ENCODE measurements at places on chromosomes 16 and 17.
A peak's percentile ranks its signal among the peaks of the same experiment; 100 is the strongest.

- ATAC-seq: no peak
These were observed 22.8 kb upstream of the ACSM2B start for GRCh38 chr16:20598832-20599469.

- ATAC-seq: no peak
These were observed 163.5 kb downstream of the SDK2 start for GRCh38 chr17:73480740-73481139.

DNA sequence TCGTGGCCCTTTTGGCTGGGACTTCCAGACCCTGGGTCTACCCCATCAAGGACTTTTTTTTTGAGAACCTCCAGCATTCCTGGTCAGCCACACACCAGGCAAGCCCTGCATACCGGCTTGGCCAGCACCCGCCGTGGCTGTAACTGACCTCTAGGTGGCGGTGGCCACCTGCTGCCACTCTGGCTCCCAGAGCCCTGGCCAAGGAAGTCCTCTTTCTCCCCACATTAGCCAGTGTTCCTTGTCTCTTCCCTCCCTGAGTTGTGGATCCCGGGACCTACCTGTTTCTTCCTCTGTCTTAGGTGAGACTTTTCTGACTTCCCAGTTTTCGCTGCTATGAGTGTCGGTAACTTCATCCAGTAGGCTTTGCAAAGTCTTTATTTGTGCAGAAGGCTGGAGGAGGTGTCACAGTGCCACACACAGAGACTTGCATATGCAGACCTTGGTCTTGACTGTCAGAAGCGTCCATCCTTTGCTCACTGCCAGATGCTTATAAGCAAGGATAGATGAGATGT lies 348.3 kb downstream of the CPPED1 start:
- ATAC-seq: no peak

DNA sequence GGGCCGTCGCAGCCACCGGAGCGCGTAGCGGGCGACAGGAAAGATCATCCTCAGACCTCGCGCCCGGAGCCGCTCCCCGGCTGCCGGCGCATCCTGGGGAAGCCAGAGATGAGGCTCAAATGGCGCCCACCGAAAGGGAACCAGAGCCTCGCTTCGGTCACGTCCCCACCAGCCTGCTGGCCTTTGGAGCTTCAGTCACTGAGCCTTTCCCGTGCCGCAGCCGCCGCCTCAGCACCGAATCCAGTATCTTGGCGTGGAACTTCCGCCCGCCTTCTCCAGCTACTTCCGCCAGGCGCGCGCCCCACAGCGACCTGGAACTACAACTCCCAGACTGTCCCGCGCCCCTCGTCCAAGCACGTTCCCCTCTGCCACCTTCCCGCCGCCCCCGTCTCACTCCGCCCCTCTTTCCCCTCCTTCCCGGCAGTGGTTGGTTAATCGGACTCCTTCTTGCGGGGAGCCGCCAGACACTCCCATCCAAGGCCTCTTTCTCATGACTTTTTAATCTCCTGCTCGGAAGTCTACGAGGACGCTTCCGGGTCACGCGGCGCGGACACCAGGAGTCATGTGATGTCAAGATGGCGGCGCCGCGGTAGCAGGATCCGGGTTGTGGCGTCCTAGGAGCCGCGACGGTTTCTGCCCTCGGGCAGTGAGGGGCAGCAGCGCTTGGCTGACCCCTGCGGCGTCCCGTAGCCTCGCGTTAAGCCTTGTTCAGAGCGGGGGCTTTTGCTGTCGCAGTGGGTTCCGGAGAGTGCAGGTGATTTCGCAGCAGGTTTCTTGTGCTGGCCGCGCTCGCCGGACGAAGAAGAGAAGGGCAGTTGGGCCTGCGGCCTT lies at the start of the genes SMCR8 and TOP3A:
Gene SMCR8 (plus strand): TSS at position 563 of the 831 bp plus-strand sequence. CDS start 497 bp downstream, outside the sequence.
Gene TOP3A (minus strand): TSS at position 264 of the 831 bp plus-strand sequence. CDS start 216 bp downstream, at position 48.
- peak; percentile 99 for ATAC-seq

DNA sequence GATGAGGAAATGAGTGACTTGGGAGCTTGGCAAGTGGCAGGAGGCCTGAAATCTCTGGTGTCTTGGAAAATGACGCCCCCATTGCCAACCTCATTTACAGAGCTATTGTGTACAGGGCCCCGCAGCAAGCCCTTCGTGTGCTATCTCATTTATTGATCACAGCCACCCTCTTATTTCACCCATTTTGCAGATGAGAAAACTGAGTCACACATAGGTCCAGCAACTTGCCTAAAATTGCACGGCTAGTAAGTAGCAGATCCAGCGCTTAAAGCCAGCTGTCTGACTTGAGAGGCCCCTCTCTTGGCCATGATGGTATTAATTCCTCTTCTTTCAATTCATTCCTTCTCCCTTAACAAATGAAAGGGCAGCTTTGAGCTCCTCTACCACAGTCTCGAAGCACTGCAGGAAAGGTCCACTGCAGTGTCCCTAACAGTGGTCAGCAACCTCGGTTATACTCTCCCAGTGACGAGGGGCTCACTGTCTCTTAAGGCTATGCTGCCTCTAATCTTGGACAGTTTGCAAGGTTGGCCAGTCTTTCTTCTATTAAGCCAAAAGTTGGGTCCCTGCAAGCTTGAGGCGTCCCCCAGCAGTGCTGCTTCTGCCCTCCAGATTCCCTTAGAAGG lies 162.2 kb downstream of the COPRS start:
- no peak for ATAC-seq

DNA sequence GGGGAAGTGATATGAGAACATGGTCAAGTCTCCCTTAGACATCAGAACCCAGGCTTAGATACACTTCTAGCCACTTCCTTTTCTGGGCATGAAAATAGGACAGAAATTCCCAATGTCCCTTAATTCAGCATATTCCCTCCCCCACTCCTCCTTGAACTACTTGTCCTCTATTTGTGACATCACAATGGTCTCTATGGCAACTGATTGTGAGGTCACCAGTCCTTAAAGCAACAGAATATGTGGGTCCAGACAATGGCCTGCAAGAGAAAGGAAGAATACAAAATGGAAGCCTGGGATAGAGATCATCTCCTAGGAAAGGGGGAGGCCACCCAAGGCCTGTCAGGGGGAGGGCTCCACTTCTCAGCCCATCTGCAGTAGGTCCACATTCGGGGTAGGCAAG lies 6.7 kb upstream of the SEZ6 start:
- no peak for ATAC-seq

DNA sequence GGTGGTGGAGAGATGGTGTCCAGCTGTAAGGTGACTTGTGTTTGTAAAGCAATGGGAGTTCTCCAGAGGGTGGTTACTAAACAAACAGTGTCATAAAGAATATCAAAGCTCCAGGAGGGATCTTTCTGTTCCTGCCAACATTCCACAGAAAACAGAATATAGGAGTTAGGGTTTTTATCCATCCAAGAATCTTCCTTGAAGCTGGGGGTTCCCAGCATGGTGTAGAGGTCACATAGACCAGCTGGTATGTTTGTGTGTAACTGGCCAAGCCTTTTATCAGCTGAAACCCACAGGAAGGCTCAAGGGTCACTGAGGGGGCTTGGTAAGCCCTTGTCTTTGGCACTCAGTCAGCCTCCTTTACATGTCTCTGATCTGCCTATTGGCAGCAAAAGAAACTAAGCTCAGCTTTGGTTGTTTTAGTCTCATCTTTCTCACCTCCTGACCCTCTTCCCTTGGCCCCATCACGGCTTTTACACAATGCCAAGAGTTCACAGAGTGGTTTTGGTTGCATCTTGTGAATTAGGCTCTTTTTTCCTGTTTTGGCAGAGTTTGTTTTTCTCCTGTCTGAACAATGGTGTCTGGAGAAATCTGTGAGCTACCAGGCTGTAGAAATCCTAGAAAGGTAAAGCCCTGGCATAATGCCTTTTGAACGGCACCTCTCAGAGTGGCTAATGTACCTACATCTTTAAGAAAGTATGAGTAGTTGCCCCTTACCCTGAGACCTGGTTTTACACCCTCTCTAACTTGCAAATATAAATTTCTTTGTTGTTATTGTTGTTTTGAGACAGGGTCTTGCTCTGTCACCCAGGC lies 4.6 kb downstream of the CNTD1 start:
- no peak for ATAC-seq

DNA sequence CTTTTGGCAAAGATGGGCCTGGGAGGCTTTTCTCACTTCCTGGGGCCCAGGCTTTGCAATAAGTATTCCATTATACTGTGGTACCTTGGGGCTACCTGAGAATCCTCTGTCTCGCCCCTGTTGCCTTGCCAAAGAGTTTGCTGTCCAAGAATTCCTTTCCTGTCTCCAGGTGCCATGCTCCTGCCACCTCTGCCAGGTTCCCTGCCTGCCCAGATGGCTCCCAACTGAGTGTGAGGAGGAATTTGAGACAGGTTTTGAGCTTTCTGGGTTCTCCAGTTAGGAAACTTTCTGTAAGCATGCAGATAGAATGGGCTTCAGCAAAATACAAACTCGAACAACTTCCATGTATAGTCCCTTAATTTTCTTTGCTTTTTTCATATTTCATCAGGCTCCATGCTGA lies 5.8 kb downstream of the MAPT start:
- no peak for ATAC-seq

DNA sequence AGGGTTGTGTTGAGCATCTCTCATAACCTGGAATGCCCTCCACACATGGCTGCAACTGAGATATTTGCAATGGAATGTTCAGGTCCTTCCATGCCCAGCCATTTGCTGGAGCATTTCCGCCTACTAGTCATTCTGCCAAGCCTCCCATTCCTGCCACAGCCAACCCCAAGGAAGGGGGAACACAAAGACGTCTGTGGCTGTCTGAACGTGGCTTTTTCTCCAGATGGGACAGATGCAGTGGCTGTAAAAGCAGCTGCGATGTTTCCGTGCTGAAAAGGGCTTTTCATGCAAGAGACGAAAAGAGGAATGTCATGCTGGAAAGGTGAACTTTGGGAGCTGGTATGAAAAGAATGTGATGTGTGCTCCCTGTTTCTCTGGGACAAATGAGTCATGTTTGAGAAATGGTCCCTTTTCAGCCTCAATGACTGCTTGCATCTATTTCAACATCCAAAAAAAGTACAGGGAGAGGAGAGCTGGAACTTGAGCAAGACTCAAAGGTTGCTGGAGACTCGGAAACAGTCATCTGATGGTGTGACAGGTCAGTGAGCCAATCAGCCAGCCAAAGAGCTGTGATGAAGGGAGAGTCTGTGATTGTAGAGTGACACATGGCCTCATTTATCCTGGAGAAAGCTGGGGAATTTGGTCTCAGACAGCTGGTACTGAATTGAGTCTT lies 208.9 kb downstream of the SHISA9 start:
- ATAC-seq: peak; percentile 80

- no peak for ATAC-seq
These were observed 15.0 kb upstream of the PEMT start for GRCh38 chr17:17606416-17607000.

GRCh38 chr16:29761882-29762281 lies 16.1 kb upstream of the C16orf54 start:
- ATAC-seq: no peak

DNA sequence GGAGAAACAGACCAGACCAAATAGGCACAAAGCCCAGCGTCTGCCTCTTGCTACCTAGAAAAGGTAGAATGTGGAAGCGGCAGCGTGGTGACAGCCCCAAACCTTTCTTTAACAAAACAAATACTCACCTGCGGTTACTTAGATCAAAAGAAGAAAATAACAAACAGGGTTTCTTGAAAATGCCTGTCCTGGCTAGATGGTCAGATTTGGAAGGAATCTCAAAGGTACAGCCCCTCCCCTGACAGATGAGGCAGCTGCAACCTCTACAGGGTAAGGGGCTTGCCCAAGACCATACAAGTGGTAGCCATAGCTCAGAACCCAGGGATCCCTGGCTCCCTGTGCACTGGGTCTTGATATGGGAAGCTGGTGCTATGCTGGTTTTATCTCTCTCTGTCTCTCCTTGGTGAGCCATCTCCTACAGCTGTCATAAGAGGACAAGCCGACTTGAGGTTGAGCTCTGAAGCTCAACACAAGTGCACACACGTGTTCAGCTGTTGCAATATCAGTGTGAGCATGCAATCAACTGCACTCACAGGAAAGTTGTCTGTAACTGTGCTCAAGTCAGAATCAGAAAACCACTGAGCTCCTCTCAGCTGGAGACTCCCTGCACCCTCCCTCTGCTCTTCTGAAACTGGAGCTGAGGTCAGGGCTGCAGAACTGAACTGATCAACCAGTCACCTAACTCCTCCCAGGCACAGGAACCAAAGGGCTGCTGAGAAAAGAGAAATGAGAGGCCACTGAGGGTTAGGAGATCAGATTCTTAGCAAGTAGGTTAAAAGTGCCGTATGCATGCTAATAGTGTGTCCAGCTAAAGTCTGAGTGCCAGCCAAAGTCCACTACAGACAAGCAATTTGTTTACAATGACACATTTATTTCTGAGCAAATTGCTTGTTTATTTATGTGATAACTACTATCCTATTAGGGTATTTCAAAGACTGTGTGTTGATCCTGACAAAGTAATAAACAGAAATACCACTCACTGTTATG lies 6.1 kb upstream of the RNF157 start:
- peak; percentile 39 for ATAC-seq

GRCh38 chr17:65994114-65994513 lies 197.8 kb downstream of the CEP112 start:
- no peak for ATAC-seq

- no peak for ATAC-seq
These were observed 134.0 kb upstream of the IRX6 start for GRCh38 chr16:55189682-55190636.

GRCh38 chr17:54408731-54409130 lies 491.9 kb upstream of the TOM1L1 start:
- ATAC-seq: no peak

GRCh38 chr17:44176257-44176656 lies 5.8 kb downstream of the ASB16 start:
- ATAC-seq: no peak

DNA sequence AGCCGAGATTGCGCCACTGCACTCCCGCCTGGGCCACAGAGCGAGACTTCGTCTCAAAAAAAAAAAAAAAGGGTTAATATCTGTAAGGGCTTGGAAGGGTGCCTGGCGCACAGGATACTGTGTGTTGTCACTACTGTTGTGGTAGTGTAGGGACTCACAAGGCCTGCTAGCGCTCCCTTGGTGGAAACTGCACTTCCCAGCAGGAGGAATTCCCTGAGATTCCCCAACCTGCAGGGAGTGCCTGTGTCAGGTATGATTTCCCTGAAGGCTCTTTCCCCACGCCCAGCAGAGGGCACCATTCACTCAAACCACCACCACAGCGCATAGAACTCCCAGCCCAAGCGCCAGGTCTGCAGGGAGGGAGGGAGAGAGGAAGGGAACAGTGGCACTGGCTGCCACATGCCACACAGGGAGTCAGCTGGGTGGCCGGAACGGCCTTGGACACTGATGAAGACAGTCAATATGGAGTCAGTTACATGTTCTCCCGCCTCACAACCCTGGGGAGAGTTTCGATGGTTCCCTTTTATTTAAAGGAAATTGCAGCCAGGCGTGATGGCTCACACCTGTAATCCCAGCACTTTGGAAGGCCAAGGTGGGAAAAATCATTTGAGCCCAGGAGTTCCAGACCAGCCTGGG lies 32.7 kb upstream of the CDH1 start:
- peak; percentile 53 for ATAC-seq

- no peak for ATAC-seq
These were observed 190.9 kb upstream of the CDH11 start for GRCh38 chr16:65312795-65313194.

GRCh38 chr16:85625485-85626117 lies 12.5 kb downstream of the GSE1 start:
- ATAC-seq: no peak

GRCh38 chr17:82665891-82666290 lies 17.6 kb upstream of the WDR45B start:
- ATAC-seq: no peak

- peak; percentile 47 for ATAC-seq
These were observed 868 bp downstream of the KCNJ12 start for GRCh38 chr17:21376759-21377690.

GRCh38 chr16:87801679-87802259 lies 36.0 kb upstream of the KLHDC4 start:
- ATAC-seq: no peak

- ATAC-seq: peak; percentile 56
These were observed 2.9 kb downstream of the CTRL start for GRCh38 chr16:67928561-67929364.
